ENCODE measurements at places on chromosomes 6 and 20.

DNA sequence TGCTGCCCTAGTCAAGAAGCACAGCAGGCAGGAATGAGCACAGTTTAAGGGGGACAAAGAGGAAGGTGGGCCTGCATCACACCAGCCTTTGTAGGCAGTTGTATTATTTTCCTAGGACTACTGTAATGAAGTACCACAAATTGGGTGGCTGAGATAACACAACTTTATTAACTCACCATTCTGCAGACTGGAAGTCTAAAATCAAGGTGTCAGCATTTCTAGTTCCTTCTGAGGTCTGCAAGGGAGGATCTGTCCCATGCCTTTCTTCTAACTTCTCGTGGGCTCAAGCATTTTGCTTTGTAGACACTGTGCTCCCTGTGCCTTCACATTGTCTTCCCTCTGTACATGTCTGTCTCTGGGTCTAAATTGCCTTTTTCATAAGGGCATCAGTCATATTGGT, 488.5 kb upstream of the JARID2 start:
- no peak for DNase-seq

GRCh38 chr6:134911547-134911946, 38.4 kb downstream of the ALDH8A1 start:
- DNase-seq: no peak

DNA sequence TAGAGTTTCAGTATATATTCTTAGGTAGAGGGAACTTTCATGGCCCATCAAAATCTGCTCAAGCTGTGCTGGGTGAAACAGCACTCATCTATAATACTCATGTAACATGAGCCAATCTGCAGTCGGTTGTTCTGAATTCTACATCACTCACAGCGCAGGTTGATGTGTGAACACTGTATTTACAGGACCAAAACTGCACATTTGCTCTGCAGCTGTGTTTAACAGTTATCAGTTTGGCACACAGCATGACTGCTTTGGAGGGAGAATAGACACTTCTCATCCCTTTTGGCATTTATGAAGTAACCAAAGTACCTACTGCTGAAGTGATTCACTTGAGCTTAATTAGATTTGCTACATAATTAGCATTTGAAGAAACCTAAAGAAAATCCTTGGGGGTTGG, 225.1 kb downstream of the BCKDHB start:
- DNase-seq: no peak

GRCh38 chr20:57199656-57200405, 66.6 kb downstream of the BMP7 start:
- no peak for DNase-seq

GRCh38 chr6:113301651-113302050, 555.5 kb upstream of the MARCKS start:
- no peak for DNase-seq

- no peak for DNase-seq
Measured at GRCh38 chr20:21640556-21640955, 64.9 kb upstream of the PAX1 start.

DNA sequence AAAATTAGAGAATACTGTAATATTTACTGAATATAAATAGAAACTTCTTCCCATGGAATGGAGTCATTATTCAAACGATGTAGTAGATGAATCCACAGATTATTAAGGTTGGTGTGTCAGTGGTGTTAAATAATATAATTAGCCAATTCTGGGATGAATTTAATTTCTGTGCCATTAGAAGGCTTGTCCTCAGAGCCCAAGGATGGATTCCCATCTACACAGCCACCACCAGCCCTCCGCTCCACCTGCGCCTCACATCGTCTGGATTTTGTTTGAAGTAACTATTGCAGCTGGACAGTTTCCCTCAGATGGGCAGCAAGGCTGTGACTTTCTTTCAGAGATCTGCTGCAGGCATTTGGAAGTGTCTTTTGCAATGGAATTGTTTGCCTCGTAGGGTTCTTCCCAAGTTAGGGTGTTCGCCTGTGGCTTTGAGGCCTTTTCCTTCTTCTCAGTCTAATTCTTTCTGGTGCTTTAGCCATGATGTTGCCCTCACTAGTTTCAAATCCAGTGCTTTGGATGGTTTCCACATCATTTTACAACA, 104.7 kb downstream of the AIG1 start:
- DNase-seq: no peak

GRCh38 chr6:157840776-157841175, 17.7 kb downstream of the SNX9 start:
- no peak for DNase-seq

DNA sequence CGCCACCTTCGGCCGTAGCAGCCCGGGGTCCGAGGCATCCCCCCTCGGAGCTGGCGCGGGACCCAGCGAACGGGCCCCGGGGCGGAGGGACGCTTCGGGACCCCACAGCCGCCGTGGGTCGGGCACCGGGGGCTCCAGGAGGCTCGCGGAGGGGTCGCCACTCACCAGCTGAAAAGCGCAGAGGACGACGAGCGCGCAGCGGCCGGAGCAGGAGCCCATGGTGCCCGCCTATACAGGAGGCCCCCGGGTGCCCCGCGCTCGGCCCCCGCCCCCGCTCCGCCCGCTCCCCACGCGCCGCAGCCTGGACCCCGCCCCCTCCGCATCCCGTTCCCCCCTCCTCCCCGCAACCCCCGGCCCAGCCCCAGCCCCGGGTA, at the start of gene NKAIN4:
Gene NKAIN4, minus strand, starts transcription at position 232 of the 374 bp plus-strand sequence. Its CDS starts 13 bp downstream, at position 219.
- DNase-seq: no peak
